Type B pancreatic cell (in vitro differentiated cells): ENCODE measurements at places on chromosomes 7 and 10.

DNA sequence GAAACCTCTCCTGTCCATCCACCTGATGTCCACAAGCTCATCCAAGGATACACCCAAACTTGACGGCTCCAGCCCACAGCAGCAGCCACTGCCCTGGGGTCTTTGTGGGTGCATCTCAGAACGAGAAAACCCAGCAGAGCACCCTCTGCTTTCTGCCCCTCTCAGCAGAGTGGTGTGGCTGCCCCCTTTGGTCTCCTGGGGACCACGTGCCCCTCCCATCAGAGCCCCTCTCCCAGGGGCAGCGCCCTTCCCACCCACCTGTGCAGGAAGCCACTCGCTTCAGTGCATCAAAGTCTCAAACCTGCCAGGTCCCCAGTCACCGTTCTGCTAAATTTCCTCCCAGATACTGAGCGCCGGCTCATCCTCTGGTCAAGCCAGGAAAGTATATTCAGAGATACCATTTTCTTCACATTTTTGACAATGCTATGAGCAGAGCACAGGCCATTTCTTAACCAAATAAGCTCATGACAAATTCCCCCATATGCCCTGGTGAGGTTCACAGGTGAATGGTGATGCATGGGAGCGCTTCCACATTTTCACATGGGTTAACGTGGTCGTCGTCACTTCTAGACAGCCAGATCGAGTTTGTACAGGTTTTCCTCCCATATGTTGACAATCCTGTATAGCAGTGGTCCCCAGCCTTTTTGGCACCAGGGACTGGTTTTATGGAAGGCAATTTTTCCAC lies 32.4 kb downstream of the CAMK2B start:
- H3K4me1 ChIP-seq, result peaks cover 4% of the 10 kb centered on the region
- H3K4me3 ChIP-seq, result no peak overlapping the region
- no peak overlapping the region for H3K27ac ChIP-seq
- no peak for DNase-seq

- H3K4me1 ChIP-seq, result peaks cover 46% of the 10 kb centered on the region
- no peak for DNase-seq
- H3K27ac ChIP-seq, result peak overlapping the region; percentile 51
- H3K36me3 ChIP-seq, result no peaks in the 10 kb centered on the region
- H3K4me3 ChIP-seq, result peak overlapping the region; percentile 42
- H3K27me3 ChIP-seq, result peaks cover 4% of the 10 kb centered on the region
Measured at GRCh38 chr10:70558871-70559810, 43.4 kb downstream of the PRF1 start.

DNA sequence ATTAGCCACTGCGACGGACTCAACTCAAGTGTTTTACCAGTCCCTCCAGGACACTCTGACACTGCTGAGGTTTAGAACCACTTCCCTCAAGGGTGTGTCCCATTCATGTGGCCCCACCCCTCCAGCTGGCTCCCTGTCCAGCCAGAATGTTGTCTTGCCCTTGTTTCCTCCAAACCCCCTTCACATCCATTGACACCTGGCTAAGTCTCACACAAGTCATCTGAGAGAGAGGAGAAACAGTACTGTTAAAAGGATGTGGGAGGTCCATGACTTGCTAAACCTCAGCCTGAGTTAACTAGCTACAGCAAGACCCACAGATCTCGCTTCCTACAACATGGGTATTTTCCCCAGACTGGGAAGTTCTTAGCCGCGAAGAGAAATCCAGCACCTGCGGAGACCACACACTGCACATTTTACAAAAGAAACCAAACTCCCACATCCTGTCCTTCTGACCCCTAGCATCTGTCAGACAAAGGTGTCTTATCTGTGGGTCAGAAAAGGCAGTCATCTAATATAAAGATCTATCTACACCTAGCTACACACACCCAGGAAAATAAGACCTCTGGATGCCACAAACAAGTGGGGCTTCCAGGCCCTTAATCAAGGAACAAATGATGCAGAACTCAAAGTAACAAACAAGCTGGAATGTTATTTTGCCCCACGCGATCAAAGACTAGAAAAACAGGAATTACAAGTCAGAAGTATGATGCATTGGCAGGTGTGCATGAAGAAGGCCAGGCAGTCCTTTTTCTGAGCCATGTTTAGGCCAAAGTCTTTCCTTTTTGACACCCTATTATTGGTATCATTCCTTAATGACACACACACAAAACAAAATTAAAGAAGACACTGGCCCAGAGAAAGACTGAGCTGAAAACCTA lies 13.9 kb downstream of the OSBPL3 start:
- H3K36me3 ChIP-seq, result no peaks in the 10 kb centered on the region
- no peak for DNase-seq
- no peaks in the 10 kb centered on the region for H3K27me3 ChIP-seq

GRCh38 chr7:188727-189500 lies 3.5 kb upstream of the FAM20C start:
- H3K36me3 ChIP-seq, result peaks cover 6% of the 10 kb centered on the region
- no peak for DNase-seq
- peaks cover 9% of the 10 kb centered on the region for H3K4me1 ChIP-seq

GRCh38 chr7:81284576-81284975 lies 365.7 kb upstream of the SEMA3C start:
- no peaks in the 10 kb centered on the region for H3K4me1 ChIP-seq
- H3K4me3 ChIP-seq, result no peak overlapping the region
- H3K36me3 ChIP-seq, result no peaks in the 10 kb centered on the region
- no peak overlapping the region for H3K27ac ChIP-seq
- H3K27me3 ChIP-seq, result no peaks in the 10 kb centered on the region

- peak overlapping the region; percentile 85 for H3K4me3 ChIP-seq
- no peak for DNase-seq
- H3K36me3 ChIP-seq, result no peaks in the 10 kb centered on the region
- H3K27ac ChIP-seq, result peak overlapping the region; percentile 80
Measured at GRCh38 chr7:106598663-106599342, 62.2 kb downstream of the CCDC71L start.

DNA sequence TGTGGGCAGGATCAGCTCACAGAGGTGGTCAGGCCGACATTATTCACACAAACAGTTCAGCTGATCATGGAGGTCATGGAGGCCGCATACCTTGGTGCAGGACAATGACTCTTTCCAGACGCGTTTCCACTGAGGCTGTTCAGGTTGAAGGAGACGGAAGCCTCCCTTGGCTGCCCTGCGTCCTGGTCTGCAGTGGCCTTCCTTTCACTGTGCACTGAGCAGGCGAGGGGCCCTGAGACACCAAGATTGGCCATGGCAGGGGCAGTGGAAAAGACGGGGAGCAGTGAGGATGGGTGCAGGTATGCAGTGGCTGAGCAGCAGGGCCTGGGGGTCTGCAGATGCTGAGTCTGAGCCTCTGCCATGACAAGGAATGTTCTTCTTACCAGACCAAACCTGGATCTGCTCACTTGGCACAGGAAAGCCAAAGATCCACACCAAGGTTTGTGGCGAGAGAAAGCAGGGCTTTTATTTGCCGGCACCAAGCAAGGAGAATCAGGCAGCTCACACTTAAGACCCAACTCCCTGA lies 263.3 kb downstream of the GLRX3 start:
- H3K27ac ChIP-seq, result no peak overlapping the region
- H3K36me3 ChIP-seq, result no peaks in the 10 kb centered on the region
- DNase-seq, result no peak
- peaks cover 10% of the 10 kb centered on the region for H3K27me3 ChIP-seq
- no peak overlapping the region for H3K4me3 ChIP-seq

DNA sequence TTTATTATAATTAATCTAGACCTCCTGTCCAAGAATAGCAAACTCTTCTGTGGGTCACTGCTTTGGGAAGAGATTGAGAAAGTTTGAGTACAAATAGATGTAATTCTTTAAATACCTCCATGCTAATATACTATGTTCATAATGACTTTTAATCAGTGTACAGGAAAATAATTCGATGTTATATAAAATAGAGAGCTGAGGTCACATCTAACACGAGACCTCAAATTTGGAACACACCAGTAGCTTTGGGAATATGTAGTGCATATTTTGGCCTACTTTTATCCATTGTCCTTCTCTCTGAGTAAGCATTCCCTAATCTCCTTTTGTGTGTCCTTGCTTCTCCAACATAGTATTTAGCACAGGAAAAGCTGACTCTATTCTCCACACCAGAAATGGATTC lies 27.3 kb upstream of the CABCOCO1 start:
- no peaks in the 10 kb centered on the region for H3K36me3 ChIP-seq
- no peak overlapping the region for H3K4me3 ChIP-seq
- no peaks in the 10 kb centered on the region for H3K27me3 ChIP-seq
- H3K27ac ChIP-seq, result no peak overlapping the region

GRCh38 chr10:114624951-114625780 lies 32.9 kb downstream of the ABLIM1 start:
- no peak overlapping the region for H3K4me3 ChIP-seq
- peaks cover 31% of the 10 kb centered on the region for H3K4me1 ChIP-seq
- H3K36me3 ChIP-seq, result no peaks in the 10 kb centered on the region
- DNase-seq, result no peak
- no peaks in the 10 kb centered on the region for H3K27me3 ChIP-seq

DNA sequence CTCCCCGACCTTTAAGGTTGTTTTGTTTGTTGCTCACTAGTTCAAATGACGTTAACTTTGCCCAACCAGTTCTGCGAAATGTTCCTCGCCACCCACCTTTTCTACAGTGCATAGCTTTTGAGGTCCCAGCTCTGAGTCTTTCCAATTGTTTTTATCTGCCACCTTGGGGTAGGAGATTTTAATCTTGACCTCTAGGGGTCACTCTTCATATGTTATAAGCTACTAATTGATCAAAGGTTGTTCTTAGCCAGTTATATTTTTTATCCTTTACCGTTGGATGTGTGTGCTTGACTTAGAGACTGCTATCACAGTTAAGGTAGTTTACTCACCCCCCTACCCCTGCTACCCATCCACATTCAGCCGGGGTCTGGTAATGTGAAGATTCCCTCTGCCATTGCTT lies 372.4 kb downstream of the SUGCT start:
- no peaks in the 10 kb centered on the region for H3K27me3 ChIP-seq
- H3K27ac ChIP-seq, result no peak overlapping the region
- no peak for DNase-seq

DNA sequence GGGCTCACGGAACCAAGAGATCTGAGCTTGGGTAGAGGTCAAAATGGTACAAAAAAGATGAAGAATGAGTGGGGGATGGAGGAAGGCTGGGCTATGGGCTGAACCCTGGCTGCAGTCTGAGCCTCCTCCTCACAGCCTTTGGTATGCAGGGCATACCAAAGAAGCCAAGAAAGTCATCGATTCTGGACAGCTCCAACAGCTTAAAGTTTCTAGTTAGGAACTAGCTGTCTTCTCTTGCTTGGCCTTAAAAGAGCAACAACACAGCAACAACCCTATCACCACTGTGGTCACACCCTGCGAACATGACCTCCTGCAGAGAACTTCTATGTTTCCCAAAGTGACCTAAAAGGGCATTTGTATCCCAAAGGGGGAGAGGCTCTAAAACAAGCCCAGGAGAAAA lies 126.1 kb upstream of the EFCAB10 start:
- H3K36me3 ChIP-seq, result peaks cover 21% of the 10 kb centered on the region
- H3K4me3 ChIP-seq, result no peak overlapping the region
- H3K27ac ChIP-seq, result no peak overlapping the region
- no peak for DNase-seq

- peak overlapping the region; percentile 44 for H3K27ac ChIP-seq
- H3K4me3 ChIP-seq, result peak overlapping the region; percentile 97
- H3K4me1 ChIP-seq, result peaks cover 14% of the 10 kb centered on the region
- peaks cover 10% of the 10 kb centered on the region for H3K27me3 ChIP-seq
- peaks cover 20% of the 10 kb centered on the region for H3K36me3 ChIP-seq
- no peak for DNase-seq
Measured at GRCh38 chr7:127390186-127390816, 2.2 kb downstream of the ZNF800 start.

- H3K27me3 ChIP-seq, result no peaks in the 10 kb centered on the region
- H3K36me3 ChIP-seq, result no peaks in the 10 kb centered on the region
- peaks cover 42% of the 10 kb centered on the region for H3K4me1 ChIP-seq
- H3K4me3 ChIP-seq, result peak overlapping the region; percentile 94
- H3K27ac ChIP-seq, result peak overlapping the region; percentile 98
- DNase-seq, result no peak
Measured at GRCh38 chr10:69317626-69318105, 39.4 kb downstream of the HK1 start.

DNA sequence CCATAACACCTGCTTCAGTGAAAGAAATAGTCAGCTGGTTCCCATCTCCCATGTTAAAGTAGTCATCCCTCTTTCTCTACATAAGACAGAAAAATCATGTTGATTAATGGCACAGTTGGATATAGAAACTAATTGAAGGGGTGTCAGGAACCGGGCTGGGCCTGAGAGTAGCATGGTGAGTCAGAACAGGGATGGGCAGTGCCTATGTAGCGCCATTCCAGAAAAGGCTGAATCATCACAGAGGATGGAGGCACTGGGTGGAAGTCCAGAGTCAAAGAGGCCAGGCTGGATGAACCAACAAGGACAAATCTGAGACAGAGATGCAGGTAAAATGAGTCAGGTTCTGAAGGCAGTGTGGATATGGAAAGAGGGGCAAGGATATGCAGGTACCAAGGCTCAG lies 201.2 kb downstream of the LHFPL3 start:
- H3K36me3 ChIP-seq, result no peaks in the 10 kb centered on the region
- no peak overlapping the region for H3K4me3 ChIP-seq
- DNase-seq, result no peak
- H3K27me3 ChIP-seq, result peaks cover 10% of the 10 kb centered on the region

DNA sequence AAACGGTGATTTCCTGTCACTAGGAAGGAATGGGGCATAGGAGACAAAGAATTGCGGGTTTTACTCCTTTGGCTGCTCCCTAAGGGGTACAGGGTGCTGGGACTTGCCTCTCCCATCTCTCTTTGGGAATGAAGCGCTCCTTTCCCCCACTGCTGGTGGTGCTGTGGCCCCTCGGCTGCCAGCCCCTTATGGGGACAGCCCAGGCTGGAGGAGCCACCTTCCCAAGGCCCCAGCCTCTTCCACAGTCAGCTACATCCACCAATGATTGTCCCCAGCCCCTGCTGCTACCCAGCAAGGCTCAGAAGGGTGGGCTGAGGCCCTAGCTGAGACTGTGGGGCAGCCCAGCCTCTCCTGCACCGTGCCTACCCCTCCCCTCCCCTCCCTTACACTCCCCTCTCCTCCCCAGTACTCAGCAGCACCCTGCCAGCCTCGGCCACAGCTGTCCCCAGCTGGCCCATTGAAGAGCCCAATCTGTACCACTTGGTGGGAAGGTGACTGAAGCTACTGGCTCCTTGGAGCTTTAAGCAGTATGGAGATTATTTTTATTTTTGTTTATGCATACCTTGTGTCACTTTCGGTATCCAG lies 19.0 kb downstream of the PRKAG2 start:
- H3K27me3 ChIP-seq, result peaks cover 4% of the 10 kb centered on the region
- DNase-seq, result no peak
- no peak overlapping the region for H3K27ac ChIP-seq

GRCh38 chr10:84216834-84217233 lies 8.5 kb downstream of the LRIT2 start:
- no peaks in the 10 kb centered on the region for H3K4me1 ChIP-seq
- peaks cover 23% of the 10 kb centered on the region for H3K27me3 ChIP-seq
- DNase-seq, result no peak
- H3K27ac ChIP-seq, result no peak overlapping the region

DNA sequence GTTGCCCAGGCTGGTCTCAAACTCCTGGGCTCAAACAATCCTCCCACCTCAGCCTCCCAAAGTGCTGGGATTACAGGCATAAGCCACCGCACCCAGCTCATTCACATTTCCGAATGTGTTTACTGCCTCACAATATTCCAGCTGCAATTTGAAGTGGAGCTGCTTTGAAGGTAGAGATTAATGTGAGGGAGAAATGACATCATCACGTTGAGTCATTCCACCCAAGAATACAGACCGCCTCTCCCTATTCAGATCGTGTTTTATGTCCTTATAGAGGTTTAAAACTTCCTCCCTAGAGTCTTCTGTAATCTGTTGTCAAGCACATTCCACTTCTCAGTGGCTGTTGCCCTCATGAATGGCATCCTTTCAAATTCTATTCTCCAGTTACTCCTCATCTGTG lies 100.4 kb upstream of the PDGFA start:
- H3K4me3 ChIP-seq, result peak overlapping the region; percentile 23
- H3K27ac ChIP-seq, result peak overlapping the region; percentile 48
- no peaks in the 10 kb centered on the region for H3K27me3 ChIP-seq
- DNase-seq, result no peak
